ENCODE measurements at places on chromosomes 2 and 18.

DNA sequence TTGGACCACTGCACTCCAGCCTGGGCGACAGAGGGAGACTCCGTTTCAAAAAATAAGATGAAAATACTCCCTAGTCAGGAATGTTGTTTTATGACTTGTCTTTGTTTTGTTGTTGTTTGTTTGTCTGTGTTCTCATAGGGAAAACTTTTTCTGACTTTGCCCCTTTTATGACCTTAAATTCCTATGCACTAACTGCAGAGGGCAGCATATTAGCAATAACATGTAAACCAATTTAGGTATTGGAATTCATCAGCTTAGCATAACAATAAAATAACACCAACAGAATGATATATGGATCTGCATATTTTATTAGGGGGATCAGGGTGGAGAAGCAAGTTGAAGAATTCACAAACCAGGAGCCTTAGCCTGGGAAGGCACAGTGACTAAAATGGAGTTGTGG is 631.5 kb downstream of the SUCLG1 start:
- DNase-seq: no peak

DNA sequence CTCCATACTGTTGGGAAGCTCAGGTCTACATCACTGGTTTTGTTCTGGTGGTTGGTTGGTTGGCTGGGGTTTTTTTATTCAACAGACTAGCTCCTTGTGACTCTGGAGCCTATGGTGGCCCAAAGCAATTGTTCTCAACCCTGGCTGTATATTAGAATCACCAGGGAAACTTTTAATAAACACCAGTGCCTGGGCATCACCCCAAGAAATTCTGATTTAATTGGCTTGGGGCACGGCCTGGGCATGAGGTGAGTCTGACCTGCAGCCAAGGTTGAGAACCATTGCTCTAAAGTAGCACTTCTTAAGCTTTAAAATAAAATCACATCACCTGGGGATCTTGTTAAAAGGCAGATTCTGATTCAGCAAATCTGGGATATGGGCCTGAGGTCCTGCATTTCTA is 184.1 kb downstream of the C1D start:
- DNase-seq: no peak

GRCh38 chr2:155141418-155141817 is 442.9 kb downstream of the KCNJ3 start:
- no peak for DNase-seq

GRCh38 chr2:149021271-149021719 is 17.2 kb upstream of the LYPD6B start:
- no peak for DNase-seq

GRCh38 chr2:236628981-236629605 is 59.5 kb downstream of the ACKR3 start:
- DNase-seq: no peak

DNA sequence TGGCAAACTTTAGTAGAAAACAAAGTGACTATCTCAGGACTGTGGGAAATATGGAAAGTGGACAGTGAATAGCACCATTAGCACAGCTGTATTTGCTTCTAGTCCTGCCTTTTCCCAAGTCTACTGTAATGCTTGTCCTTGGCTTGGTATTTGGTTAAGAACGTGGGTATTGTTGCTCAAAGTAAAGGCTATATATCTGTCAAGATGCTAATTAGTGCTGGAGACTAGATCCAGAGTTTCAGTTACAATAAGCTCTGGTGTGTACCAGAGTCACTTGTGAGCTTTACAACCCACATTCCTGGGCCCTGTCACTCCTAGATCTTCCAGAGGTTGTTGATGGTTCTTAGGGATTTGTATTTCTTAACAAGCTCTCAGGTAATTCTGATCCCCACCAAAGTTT is 313.6 kb downstream of the SLC8A1 start:
- DNase-seq: no peak

GRCh38 chr18:73431620-73432019 is 563.8 kb upstream of the NETO1 start:
- no peak for DNase-seq

GRCh38 chr2:108585436-108585835 is 51.2 kb downstream of the LIMS1 start:
- DNase-seq: no peak

GRCh38 chr18:32026491-32027086 is 8.0 kb downstream of the RNF125 start:
- no peak for DNase-seq

- DNase-seq: no peak
Measured at GRCh38 chr2:19552270-19552669, 193.8 kb upstream of the OSR1 start.

DNA sequence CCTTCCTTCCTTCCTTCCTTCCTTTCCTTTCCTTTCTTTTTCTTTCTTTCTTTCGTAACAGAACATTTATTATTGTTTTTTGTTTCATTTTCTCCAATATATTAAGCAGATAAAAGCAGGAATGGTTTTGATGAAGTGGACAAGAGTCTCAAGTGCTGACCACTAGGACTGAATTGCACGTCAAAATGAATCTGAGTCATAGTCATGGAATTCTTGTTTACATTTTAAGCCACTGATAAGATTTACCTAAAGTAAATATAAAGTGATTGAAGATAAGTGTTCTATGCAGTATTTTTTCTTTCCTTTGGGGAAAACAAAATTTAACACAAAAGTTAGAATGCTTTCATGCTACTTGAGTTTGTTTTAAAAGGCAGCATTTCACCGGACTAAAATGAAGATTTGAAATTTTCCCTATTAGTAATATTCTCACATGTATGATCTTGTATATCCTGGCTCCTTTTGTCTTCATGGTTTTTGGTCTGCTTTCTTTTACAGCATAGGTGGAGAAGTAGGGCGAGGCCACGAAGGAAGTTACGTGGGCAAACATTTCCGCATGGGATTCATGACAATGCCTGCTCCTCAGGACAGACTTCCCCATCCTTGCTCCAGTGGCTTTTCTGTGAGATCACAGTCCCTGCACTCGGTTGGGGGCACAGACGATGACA is 113.5 kb downstream of the NYAP2 start:
- DNase-seq: peak; percentile 5

- DNase-seq: no peak
Measured at GRCh38 chr2:7201851-7202250, 284.6 kb downstream of the RNF144A start.

DNA sequence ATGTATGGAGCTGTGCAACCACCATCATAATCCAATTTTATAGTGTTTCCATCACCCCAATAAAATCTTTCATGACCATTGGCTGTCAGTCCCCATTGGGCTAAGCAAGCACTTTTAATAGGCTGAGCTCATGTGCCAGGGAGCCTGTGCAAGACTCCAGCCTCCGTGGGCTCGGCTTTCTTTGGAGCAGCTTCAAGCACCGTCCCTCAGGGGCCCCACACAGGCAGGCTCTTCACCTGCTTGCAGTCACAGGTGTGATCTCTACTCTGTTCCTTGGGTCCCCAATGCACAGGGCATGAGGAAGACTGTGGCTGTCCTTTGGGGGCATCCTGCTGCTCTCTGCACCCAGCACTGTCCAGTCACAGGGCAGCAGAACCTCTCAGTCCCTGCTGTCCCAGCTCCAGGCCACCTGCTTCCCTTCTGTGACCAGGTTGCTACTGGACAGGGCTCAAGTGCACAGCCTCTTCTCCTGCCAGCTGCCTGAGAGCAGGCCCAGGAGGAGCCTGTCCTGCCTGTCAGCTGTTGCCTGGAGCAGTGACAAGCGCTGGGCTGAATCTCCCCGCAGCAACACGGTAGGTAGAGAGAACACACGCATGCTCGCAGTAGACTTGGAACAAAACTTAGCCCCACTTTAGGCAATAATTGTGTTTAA is 40.7 kb upstream of the TMEM131 start:
- DNase-seq: no peak

DNA sequence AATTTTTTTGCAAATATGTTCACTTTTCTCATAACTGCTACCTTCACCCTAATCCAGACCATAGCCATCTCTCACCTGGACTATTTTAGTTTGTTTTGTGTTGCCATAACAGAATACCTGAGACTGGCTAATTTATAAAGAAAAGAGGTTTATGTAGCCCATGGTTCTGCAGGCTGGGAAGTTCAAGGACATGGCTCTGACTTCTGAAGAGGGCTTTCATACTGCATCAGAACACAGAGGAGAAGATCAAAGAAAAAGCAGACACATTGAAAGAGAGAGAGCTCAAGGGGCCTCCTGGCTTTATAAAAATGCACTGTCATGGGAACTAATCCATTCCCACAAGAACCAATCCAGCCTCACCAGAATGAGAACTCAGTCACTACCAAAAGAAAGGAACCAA is 25.0 kb upstream of the DDX18 start:
- no peak for DNase-seq

DNA sequence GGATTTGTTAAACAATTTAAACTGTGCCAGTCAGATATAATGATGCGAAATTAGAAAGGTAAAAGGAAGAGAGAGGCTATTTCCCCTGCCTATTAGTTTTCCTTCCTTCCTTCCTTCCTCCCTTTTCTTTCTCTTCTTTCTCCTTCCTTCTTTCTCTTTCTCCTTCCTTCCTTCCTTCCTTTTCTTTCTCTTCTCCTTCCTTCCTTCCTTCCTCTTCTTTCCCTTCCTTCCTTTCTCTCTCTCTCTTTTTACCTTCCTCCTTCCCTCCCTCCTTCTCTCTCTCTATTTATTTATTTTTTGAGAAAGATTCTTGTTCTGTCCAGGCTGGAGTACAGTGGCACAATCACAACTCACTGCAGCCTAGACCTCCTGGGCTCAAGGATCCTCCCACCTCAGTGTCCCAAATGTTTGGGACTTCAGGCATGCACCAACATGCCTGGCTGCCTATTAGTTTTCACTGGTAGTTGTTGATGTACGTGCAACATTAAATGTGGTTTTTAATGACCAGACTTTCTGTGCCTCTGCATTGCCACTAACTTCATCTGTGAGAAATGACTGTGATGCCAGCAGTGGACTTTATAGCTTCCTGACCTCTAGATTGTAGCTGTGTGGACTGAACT is 48.7 kb upstream of the NFE2L2 start:
- no peak for DNase-seq

All from fibroblast of skin of scalp (primary cell).